Upper lobe of left lung (tissue), 6 donors: ENCODE measurements at places on chromosomes 16 and 17. TPM values are rescaled to one million over a fixed set of nuclear protein-coding genes. Genes with fewer than 3 reads are reported as not detected.

Gene JPT1
- 76.6 TPM for total RNA-seq

Gene PRDM7
- total RNA-seq, result not detected

Gene RHBDL1
- total RNA-seq, result 1.9 TPM

Gene WSCD1
- 1.0 TPM for total RNA-seq

Gene GLP2R
- total RNA-seq, result not detected

Gene CD300LG
- 65.9 TPM for total RNA-seq

Gene CDT1
- 3.5 TPM for total RNA-seq

Gene FASN
- total RNA-seq, result 785 TPM

Gene PRKCB
- 16.5 TPM for total RNA-seq

Gene ADAMTS18
- not detected for total RNA-seq

Gene RUNDC3A
- total RNA-seq, result 0.13 TPM

Gene KRT32
- not detected for total RNA-seq

Gene KRT27
- not detected for total RNA-seq

Gene KCTD19
- total RNA-seq, result under 0.01 TPM

Gene ATP1B2
- total RNA-seq, result not detected

Gene KRT40
- total RNA-seq, result not detected

Gene CBFA2T3
- total RNA-seq, result 2.7 TPM

Gene MT1F
- total RNA-seq, result 9.3 TPM

Gene WNK4
- total RNA-seq, result not detected

Gene GGNBP2
- total RNA-seq, result 36.8 TPM

Gene SLC35B1
- total RNA-seq, result 54.5 TPM

Gene DERL2
- 6.3 TPM for total RNA-seq

Gene FOXO3B
- total RNA-seq, result 1.2 TPM

Gene CDR2L
- 15.6 TPM for total RNA-seq
